ENCODE measurements at places on chromosomes 6 and 20.

DNA sequence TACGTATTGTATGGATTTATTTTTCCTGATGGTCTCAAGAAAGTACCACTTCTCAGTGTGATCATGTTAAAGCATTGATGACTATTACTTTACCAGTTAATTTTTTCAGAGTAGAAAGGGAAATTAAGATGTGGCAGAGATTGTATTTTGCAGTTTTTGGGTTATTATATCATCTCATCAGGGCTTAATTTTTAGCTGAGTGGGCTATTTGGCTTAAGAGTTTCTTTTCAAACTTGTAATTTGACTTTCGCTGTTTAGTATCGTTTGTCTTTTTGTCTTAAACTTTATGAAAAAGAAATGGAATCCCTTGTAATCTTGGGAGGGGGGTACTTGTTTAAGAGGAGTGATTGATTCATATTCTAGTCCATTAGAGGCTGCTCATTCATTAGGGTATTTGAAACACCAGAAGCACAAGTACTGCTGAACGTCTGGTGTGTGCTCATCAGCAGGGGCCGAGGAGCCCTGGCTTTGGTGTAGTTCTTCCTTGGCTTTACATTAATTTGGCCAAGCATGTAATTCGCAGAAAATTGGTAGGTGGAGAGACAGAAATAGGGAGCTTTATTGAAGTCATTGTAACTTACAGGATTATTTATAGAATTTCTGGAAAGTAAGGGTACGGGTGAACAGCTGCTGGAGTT, 112.4 kb downstream of the TIAM2 start:
- H3K4me3 ChIP-seq, result no peak overlapping the region
- no peaks in the 10 kb centered on the region for H3K4me1 ChIP-seq
- H3K36me3 ChIP-seq, result no peaks in the 10 kb centered on the region

GRCh38 chr6:132683543-132683942, 24.6 kb upstream of the TAAR1 start:
- H3K36me3 ChIP-seq, result no peaks in the 10 kb centered on the region
- DNase-seq, result peak; percentile 93
- H3K27me3 ChIP-seq, result no peaks in the 10 kb centered on the region
- H3K4me1 ChIP-seq, result no peaks in the 10 kb centered on the region
- no peak overlapping the region for H3K27ac ChIP-seq

- DNase-seq, result no peak
- no peak overlapping the region for H3K4me3 ChIP-seq
- no peaks in the 10 kb centered on the region for H3K4me1 ChIP-seq
- no peaks in the 10 kb centered on the region for H3K27me3 ChIP-seq
- no peaks in the 10 kb centered on the region for H3K36me3 ChIP-seq
- no peak overlapping the region for H3K27ac ChIP-seq
Measured at GRCh38 chr6:169936355-169936975, 185.0 kb downstream of the ERMARD start.

DNA sequence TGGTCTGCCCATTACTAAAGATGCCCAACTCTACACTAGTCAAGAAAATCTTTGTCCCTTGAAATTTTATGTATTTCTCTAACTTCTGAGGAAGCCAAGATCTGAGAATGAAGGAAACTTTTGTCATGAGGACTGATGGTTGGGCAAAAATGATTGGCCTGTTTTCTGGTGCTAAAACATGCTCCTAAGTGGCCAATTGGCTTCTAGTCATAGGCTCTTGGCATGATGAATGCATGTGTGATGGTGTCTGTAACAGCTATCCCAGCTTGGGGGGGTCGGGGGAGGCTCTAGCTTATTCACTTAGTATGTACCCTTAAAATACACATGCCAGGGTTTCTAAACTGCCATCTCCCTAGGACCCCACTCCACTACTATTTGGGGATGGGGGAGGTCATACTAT, 228.6 kb downstream of the ZNF217 start:
- no peak overlapping the region for H3K4me3 ChIP-seq
- no peak overlapping the region for H3K27ac ChIP-seq
- H3K4me1 ChIP-seq, result no peaks in the 10 kb centered on the region
- no peak for DNase-seq
- no peaks in the 10 kb centered on the region for H3K36me3 ChIP-seq
